ENCODE measurements at places on chromosomes 7 and 10.

DNA sequence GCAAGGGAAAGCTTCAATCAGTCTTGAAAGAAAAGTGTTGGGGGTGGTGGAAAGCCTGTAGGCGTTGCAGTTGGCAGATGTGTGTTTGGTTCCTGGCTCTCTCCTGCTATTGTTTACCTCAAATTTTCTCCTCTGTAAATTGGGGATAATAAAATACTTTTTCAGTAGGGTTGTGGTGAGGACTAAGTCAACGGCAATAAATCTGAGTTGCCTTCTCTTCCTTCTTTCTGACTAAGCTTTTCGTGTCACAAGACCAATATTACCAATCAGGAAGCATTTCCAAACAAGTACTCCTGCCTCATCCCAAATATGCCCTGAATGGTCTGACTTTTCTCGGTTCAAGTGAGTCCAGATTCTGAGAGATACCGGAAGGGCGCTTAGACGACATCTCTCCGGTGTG is 54.0 kb downstream of the CREB5 start:
- no peak for DNase-seq

DNA sequence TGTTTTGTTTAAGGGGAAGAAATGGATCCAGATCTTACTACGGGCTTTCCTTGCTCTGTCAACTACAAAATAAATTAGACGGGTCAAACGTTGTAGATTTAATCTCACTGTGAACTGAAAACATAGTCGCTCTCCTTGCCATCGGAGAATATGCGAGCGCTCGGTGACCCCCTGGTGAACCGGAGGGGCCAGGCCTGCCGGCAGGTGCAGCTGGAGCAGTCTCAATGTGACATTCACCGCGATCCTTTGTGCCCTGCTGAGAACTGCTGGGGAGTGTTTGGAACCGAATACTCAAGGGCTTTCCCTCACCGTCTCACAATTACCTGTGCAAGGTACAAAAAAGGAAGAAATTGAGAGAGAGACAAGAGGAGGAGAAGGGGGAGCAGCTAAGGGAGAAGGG is 174.1 kb upstream of the GPR26 start:
- DNase-seq: no peak

DNA sequence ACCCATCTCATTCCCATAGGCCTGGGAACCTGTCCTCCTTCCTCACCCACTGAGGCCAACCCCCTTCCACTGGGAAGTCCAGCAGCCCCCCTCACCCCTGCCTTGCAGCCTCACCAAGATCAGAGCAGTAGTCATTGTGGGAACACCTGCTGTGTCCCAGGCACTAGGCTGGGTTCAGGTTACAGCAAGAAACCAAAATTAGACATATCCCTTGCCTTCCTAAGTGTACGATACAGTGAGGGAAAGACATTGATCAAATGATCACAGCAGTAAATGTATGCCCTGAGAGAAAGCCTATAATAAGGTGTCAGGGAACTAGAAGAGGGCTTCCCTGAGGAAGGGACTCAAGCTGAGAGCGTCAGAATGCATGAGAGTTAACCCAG is 17.0 kb upstream of the C10orf105 start:
- no peak for DNase-seq

- DNase-seq: no peak
These were observed 322.0 kb downstream of the AGMO start for GRCh38 chr7:15239801-15240200.

- DNase-seq: peak; percentile 50
These were observed 660 bp downstream of the GALNT17 start for GRCh38 chr7:71132377-71133231.

DNA sequence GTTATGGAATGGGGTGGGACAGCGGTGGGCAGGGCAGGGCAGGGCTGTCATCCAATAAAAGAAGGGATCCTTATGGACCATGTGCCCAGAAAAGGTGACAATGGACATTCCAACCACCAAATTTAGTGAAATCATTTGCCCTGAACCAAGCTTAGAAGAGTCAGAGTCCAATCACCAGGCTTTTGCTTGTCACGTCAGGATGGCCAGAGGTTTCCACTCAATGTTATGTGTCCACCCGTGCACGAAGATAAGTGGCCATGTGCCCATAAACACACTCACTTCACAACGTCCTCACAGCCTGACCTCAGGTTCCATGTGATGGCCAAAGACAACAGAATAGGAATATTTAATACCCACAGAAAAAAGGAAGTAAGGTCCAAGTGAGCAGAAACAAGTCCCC is 36.6 kb upstream of the PLPP4 start:
- no peak for DNase-seq

- no peak for DNase-seq
These were observed 5.9 kb upstream of the GPER1 start for GRCh38 chr7:1081931-1082401.

GRCh38 chr7:155764438-155764793 is 47.8 kb downstream of the SHH start:
- no peak for DNase-seq

GRCh38 chr10:78448470-78448869 is 414.8 kb downstream of the RPS24 start:
- DNase-seq: no peak

DNA sequence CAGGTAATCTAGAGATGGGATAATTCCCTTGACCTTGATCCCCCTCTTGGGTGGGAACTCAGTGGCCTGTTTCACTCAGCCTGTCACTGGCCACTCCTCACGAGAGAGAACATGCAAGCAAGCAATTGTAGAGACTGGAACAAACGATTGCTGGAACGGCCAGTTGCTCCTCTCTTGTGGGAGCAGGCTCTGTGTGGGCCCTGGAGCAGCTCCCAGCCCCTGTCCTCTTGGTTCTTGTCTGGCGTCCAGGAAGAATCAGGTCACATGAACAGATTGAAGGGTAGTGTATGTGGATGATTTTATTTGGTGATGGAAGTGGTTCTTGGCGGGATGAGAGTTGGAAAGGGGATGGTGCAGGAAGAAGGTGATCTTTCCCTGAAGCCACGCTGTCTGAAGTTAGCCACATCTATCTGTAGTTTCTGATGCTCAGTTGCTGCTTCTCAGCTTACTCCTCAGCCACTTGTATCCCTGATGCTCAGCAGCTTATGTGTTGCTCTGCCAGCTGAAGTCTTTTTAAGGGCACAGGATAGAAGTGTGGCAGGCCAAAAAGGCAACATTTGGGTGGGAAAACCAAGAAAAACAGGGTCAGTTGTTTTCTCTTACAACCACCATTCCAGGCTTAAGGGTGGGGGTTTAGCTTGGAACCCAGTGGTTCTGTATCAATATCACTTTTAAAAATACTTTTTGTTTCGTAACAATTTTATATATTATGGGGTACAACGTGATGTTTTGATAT is 15.9 kb downstream of the RNF133 start:
- peak; percentile 93 for DNase-seq

- DNase-seq: no peak
These were observed 706.4 kb downstream of the SORCS3 start for GRCh38 chr10:105347487-105347886.

GRCh38 chr7:98282703-98283102 is 1.2 kb downstream of the BRI3 start:
- DNase-seq: no peak

DNA sequence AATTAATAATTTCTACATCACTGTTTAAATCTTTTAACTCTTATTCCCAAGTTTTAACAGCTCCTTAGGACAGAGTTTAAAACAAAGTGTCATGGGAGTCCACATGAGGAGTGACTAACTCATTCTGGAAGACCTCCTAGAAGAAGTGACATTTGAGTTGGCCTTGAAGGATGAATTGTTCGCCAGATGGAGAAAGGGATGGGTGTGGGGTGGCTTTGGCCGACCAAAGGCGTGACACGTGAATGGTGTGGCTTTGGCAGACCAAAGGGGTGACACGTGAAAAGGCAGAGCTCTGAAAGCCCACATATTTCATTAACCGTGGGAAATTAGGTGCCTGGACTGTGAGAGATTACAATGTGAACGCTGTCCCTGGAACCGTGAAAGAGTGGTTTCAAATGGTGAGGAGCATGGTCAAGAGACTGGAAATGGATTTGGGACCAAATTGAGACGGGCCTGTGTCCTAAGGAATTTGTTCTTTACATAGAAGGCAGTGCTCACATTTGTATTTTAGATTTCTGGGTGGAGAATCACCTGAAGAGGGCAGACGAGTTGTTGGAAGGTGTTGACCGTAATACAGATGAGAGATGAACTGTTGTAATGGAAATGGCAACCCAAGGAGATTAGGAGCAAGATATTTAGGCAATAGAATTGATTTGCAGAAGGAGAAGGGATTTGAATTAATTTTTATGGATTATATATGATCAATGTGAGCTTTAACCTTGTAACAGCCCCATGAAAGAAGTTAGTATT is 228.1 kb downstream of the BICC1 start:
- DNase-seq: no peak

DNA sequence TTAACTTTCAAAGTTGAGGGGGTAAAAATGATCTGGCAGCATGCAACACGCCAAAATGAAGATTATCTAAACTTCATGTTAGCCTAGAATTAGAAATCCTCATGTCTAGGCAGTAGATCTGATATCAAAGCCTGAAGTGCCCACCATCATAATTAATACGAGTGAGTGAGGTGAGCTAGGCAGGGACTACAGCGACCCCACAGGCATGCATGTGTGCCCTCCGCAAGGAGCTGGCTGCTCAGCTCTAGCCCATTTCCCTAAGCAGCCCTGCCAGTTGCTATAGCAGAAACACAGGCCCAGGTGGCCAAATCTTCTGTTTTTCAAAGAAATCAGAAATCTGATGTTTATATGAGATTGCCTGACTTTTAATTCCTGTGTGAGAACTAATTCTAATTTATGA is 93.1 kb upstream of the IFRD1 start:
- no peak for DNase-seq

DNA sequence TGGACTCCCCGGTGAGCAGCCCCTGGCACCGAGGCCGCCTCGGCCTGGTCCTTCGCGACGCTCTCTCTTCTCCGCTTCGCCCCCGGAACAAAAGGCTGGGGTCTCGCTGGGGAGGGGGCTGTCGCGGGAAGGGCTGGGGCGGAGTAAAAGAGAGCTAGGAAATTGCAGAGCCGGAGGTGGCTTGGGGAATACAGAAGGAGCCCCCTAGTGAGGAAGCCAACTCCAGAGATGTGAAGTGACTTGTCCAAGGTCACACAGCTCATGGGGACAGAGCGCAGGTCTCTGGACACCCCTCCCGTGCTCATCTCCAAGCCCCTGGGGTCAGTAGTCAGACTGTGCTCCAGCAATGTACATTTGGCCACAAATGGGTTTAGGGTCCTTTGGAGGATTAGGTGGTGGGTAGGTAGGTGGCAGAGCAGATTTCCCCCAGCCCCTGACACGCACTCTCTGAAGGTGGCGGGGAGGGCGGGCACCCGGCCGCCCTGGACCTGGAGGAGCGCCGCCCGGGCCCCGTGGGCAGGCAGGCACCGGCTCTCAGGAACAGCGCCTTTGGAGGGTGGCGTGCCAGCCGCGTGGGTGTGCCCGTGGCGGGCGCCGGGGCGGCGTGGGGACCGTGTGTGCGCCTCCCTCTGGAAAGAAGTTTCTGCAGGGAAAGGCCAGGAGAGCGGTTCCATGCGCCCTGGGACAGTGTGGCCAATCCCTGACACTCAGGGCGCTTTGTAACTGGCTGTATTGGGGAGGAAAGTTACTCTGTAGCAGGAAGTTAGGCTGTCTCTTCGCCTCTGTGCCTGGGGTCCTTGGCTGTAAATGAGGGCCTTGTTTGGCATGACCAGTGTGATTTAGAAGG is 910 bp downstream of the WIPF3 start:
- DNase-seq: no peak

GRCh38 chr7:45695249-45695995 is 121.3 kb downstream of the ADCY1 start:
- no peak for DNase-seq

DNA sequence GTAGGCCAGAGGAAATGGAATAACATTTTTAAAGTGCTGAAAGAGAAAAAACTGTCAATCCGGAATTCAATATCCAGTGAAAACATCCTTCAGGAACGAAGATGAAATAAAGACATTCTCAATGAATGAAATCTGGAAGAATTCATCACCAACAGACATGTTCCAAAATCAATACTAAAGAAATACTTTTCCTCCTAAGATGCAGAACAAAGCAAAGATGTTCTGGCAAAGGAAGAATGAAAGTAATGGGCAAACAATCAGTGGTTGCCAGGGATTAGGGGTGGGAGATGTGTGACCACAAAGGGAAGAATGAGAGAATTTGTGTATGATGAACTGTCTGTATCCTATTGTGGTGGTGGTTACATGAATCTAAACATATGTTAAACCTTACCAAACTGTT is 52.8 kb upstream of the EEPD1 start:
- no peak for DNase-seq

DNA sequence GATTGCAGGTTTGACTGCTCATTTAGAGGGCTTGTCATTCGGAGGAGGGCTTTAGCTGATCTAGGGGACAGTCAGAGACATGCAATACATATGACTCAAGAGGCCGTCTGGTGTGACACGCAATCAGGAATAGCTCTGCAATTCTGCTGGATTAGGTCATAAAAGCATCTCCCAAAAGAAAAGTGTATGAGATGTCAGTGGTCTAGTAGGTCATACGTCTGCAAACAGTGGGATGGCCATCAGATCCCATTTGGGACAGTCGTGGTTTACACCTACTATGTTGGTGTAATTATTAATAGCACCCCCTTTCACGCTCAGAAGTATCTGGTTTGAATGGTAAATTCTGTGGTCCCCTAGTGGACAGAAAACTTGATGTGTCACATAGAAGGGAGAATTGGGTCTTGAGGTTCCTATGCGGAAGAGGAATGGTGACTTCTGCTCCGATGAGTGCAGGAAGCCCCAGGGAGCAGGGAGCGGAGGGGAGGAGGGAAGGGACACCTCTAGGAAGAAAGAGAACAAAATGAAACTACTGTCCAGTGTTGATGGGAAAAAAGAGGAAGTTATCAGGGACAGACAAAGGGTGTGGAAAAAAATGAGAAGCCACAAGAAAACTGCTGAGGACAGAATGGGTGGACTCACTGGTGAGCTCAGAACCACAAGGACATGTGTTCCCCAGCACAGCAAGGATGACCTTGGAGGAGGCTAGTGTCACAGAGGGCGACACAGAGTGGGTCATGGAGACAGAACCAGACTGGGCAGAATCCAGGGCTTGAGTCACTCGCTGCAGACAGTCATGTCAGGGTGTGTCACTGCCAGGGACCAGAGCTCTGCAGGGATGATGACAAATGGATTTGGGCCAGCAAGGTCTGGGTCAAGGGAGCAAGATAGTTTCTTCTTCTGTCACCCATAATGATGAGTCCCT is 59.9 kb downstream of the MAP3K8 start:
- no peak for DNase-seq

GRCh38 chr10:42836771-42837468 is 54.3 kb downstream of the BMS1 start:
- no peak for DNase-seq

- no peak for DNase-seq
These were observed 560 bp downstream of the GBF1 start for GRCh38 chr10:102245932-102246251.

DNA sequence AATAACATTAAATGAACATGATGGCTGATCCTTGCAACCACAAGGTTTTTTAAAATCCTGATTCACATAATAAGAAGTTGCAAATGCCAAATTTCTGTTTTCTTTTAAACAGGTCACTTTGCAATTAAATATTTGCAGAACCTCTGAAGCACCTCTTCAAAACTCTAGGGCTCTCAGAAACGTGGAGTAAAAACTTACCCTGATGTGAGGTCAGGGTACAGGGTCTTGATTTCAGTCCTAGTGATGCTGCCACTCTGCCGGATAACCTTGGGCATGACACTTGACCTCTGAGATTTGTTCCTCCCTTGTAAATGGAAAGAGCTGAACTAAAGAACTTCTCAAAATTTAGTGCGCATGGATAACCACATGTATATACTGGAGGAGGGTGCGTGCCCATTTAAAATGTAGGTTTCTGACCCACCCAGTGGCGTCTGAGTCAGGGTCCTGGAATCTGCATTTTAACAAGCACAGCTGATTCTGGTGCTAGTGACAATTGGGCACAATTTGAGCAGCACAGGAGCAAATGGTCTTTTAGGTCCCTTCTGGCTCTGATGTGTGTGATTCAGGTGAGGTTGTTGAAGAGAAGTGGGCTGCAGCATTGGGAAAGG is 35.5 kb upstream of the TNPO3 start:
- DNase-seq: no peak
